ENCODE measurements at places on chromosomes 6 and 20.

DNA sequence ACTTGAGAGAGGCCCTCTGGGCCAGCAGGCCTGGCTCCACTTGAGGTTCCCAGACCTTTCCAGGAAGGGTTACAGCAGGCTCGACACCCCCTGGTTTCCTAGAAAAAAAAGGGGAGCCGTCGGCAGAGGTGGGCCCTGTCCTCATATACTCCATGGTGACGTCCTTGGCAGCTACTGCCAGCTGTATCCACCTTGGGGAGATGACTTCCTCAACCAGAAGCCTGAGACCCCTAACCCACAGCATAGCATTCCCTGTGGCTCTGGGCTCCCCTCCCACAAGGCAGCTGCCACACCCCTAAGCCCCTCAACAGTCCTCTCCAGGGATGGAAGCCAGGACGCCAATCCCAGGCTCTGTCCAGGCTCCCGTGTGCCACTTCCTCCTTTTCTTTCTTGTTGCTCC lies 294.8 kb downstream of the CDC5L start:
- DNase-seq = no peak

DNA sequence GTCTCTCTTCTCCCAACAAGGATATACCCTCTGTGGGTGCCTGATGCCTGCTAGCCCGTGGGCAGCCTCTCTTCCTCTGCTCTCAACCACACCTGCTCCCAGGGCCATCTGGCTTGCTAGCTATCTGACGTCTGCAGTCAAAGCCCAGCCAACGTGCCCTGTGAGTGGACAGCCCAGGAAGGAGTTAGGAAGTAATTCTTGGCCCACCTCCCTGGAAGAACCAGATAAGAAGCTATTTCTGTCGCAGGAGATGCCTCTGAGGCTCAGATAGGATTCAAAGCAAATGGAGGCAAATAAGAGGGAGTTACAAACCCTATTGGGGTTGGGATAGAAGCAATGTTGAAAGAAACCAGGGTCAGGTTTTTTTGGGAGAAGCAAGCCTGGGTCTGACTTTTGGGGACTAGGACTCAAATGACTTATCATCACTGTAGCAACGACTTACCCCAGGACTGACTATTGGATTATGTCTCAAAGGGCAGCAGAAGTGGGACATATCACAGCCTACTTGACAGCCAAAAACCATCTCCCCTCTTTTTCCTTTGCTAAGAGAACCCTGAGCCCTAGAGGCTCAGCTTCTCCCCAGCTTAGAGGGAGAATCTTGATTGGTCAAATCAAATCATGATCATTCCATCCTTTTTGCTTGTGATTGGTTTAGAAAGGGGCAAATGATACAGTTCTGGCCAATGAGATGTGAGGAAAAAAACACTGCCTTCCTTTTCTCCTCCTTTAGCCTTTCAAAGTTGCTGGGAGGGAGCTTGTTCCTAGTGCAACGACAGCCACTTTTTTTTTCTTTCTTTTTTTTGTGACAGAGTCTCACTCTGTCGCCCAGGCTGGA lies 18.0 kb upstream of the CDK5RAP1 start:
- no peak for DNase-seq

DNA sequence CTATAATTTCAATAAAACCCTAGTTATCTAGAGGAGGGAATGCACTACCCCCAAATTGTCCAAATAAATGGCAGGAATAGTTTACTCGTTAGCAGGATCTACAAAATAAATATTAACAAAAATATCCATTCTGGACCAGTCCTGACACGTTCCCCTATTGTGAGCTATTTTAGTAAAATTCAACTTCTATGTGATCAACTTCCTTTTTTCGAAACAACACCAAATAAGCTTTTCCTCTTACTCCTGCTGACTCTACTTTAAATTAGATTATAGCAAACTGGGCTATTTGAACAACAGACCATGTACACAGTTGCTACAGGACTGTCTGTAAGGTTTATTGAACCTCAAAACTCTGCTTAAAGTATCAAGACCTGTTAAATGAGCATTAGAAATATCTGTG lies 154.3 kb downstream of the IPCEF1 start:
- DNase-seq = no peak

DNA sequence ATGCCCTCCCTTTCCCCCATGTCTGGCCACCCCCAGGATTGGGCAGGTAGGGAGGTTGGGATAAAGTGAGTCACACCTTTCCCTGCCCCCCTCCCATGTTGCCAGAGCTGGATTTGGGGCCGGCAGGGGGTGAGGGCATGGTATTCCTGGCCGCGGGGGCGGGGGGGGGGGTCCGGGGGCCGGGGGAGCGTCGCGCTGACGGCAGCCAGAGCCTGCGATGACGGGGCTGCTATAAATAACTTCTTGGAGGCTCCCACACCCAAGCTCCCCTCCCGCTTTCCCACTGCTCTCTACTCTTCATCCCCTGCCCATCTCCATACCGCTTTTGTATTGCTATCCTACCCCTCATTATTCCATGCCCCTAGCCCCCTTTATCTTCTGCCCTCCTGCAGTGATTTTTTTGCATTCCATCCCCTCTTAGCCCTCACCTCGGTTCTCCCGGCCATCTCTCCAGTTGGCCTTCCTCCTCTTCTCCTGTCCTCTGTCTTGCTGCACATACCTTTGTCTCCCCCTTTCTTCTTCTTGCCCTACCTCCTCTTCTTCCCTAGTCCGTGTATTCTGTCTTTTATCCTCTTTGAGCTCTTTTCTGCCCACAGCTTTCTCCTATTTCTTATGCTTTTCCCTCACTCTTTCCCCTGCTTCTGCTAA lies 13.8 kb downstream of the SYNGAP1 start:
- DNase-seq = no peak

- no peak for DNase-seq
These were observed 68.8 kb upstream of the IYD start for GRCh38 chr6:150299873-150300485.

Data from stimulated activated CD4-positive, alpha-beta T cell treated with anti-CD3 and anti-CD28 coated beads, Interleukin-12 subunit alpha, Interleukin-12 subunit beta, amount 100 ng/mL, for 4 hours (primary cell).